ENCODE measurements at places on chromosomes 1 and 21.
A peak's percentile ranks its signal among the peaks of the same experiment; 100 is the strongest.

DNA sequence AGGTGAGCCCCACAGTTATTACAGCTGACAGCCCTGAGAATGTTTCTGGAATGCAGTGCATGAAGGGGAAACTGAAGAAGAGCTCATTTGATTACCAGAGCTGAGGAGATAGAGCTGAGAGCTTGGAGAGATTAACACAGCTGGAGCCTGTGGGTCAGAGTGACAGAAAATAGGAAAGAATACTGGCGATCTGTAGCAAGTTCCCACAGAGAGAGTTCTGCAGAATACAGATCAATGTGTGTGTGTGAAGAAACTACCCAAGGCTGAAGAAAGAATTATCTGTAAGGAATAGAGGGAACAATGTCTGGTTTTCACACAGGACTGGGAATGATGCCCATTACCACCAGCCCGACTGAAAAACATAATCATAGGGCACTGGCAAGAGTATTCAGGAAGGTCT, 103.6 kb upstream of the SNX7 start:
- DNase-seq = no peak

- DNase-seq = no peak
Measured at GRCh38 chr1:163137556-163138265, 65.0 kb downstream of the RGS5 start.

- DNase-seq = no peak
Measured at GRCh38 chr1:73953586-73953985, 244.4 kb downstream of the LRRIQ3 start.

GRCh38 chr1:20237646-20238045, 51.3 kb upstream of the PLA2G2C start:
- DNase-seq = no peak

DNA sequence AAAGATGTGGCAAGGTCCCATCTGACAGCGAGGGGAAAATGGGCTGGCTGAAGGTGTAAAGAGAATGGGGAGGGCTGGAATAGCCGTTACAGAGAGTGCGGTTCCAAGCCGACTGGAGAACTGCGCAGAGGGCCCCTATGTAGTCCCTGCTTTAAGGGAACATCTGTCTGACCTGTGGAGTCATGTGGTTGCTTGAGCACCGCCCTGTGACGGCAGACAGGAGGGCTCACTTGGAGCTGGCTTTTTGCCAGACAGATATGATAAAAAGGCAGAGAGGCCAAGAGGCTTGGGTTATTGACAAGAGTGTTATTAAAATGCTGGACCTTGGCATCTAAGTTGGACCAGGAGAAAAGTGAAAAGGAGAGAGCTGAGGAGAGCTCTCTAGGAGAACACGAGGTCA, 5.9 kb upstream of the PTPRF start:
- DNase-seq = no peak

DNA sequence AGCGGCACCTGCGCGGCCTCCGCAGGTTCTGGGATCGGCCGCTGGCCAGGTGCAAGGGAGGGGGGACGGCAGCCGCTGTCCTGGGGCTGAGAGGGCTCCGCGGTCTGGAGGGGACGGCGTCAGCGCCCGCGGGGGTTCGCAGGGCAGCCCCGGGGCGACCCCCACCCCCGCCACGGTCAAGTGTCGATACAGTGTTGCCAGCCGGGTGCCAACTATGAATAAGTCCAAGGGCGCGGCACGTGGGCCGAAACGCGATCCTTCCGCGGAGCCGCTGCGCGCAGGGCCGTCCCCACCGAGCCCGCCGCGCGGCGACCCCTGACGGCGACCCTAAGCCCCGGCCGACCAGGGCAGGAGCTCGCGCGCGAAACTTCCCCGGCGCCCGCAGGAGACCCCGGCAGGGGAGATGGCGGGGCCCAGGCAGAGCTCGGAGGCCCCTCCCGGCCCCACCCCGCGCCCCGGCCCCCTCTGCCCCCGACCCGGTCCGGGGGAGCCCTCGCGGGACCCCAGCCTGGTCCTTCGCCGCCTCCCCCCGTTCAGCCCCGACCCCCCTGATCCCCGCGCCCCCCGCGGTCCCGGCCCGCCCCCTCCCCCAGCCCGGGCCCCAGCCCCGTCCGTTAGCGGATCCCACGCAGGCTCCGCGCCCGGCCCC, 586 bp upstream of the AGPAT3 start:
- no peak for DNase-seq

- DNase-seq = no peak
Measured at GRCh38 chr1:183490932-183491331, 18.6 kb downstream of the SMG7 start.

- DNase-seq = no peak
Measured at GRCh38 chr1:191886977-191887376, 271.3 kb upstream of the RGS18 start.

DNA sequence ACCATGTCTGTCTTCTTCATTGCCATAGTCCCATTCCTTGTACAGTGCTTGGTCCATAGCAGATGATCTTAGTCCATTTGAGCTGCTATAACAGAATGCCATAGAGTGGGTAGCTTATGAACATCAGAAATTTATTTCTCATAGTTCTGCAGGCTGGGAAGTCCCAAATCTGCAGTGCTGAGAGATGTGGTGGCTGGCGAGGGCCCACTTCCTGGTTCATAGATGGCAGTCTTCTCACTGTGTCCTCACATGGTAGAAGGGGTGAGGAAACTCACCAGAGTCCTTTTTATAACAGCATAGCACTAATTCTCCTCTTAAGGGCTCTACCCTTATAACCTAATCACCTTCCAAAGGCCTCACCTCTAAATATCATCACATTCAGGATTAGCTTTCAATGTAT, 23.1 kb upstream of the RAP1A start:
- DNase-seq = no peak

DNA sequence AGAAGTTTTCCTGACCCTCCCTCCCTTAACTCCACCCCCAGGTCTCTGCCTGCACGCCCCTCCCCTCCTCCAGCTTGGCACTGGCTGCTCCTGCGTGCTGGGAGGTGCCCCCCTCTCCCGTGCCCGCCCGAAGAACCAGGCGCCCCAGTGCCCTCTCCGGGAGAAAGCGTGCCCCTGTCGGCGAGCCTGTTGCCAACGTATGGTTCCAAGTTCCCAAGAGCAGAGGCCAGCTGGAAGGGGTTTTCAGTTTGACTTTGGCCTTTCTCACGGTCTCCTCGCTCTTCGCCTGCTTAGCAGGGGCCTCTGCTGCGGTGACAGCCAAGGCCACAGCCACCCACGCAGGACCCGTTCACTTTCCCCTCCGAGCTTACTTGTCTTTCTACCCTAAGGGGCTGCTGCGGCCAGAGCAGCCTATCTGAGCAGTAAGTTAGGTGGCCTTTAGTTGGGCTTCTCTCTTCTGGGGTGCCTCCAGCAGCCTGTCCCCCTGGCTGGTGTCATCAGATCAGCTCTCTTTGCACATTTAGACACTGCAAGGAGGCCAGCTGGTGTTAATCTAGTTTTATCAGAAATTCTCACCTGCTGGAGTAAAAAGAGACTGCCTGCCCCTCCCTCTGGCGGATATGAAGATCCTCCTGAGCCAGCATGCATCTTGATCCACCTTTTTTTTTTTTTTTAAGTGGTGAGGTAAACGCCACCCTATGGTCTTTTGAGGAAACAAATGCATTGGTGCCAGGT, 1.5 kb downstream of the STUM start:
- peak; percentile 30 for DNase-seq

- no peak for DNase-seq
Measured at GRCh38 chr21:37551331-37551992, 184.9 kb downstream of the DYRK1A start.

- DNase-seq = no peak
Measured at GRCh38 chr1:113849072-113849471, 22.4 kb downstream of the PTPN22 start.

DNA sequence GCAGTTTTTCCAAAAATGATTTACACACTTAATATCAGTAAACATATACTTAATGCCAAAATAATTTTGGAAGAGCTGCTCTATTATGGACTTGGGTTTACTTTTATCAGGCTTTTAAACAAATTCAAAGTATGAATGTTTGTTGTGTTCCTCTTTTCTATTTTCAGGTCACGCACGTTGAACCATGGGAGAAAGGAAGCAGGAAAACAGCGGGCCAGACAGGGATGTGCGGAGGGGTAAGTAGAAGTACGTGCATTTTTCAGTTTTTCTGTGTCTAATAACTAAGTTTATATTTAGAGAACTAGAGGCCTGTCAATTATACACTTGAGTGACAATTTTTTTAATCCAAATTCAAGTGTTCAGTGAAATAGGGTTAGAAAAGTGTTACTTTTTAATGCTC, 3.4 kb downstream of the PRPF38B start:
- DNase-seq = peak; percentile 54

DNA sequence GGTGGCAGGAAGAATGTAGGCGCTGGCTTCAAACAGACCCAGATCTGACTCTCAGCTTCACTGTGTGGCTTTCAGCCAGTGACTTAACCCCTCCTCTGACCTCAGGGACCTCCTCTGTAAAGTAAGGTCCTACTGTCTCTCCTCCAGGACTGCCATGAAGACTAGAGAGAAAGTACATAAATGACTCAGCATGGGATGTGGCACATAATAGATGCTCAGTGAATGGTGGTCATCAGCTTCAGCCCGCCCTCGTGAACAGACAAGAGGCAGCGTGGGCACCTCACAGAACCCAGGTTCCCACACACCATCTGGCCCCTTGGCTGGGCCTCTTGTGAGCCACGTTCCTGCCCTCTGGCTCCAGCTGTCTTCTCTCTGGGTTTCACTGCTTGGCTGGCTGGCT, 126.0 kb downstream of the SYF2 start:
- DNase-seq = no peak

- DNase-seq = no peak
Measured at GRCh38 chr1:224730540-224730939, 114.4 kb downstream of the CNIH3 start.

DNA sequence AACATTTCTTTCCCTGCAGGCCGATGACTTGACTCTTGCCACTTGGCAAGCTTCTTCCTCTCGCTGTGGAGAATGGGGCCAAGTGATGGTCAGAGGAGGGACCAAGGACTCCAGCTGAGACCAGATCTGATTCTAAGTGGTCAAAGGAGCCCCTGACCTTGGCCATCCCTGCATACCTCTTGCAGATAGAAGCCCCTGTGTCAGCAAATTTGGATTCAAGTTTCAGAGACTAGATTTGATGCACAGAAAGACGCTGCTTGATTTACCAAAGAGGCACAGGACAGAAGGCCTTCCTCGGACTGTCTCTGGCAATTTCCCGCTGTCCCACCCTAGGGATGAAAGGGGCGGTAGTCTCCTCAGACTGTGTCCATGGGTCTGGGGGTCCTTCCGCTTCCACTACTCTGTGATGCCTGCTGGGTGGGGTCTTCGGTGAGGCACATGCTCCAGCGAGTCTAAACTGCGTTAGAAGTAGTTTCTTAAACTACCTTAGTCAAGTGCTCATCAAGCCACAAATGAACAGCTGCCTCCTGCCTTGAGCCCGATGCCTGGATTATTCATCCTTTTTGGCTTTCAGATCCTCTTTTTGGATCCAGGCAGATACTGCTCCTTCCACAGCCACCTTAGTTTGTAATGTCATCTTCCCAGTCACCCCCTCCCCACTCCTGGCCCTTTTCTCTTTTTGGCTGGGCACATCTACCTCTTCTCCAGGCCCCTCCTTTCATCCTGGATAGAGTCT, 31.8 kb upstream of the RBM15 start:
- no peak for DNase-seq

GRCh38 chr1:25549273-25550154, 6.1 kb downstream of the LDLRAP1 start:
- DNase-seq = peak; percentile 89

DNA sequence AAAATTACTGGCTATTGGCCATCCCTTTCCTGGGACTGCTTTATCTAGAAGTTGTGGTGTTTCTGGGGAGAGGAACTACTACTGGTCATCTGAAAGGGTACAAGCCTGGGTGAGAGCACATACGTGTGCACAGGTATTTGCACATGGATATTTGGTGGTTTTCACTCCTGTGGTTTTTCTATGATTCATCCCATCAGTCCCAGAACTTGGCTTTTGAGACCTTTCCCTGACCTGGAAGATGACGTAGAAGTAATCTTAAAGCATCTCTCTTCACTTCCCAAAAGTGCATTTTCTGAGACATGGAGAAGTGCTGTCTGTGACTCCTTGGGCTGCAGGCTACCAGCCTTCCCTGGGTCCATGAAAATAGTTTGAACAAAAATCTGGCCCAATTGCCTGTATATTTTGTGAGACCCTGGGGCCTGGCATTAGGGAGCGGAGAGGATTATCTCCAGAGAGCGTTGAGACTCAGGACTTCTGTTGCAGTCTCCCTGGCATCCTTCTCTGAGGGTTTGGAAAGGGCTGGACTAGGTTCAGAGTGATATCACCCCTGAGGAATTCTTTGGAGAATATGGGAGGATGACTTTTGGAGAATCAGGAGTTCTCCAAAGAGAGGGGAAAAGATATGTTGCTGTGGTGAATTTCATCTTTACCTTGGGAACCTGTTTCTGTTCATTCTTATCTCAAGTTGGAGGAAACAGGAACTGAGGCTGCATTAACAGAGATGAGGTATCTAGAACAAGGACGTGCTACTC, 130.8 kb downstream of the NOS1AP start:
- DNase-seq = no peak

DNA sequence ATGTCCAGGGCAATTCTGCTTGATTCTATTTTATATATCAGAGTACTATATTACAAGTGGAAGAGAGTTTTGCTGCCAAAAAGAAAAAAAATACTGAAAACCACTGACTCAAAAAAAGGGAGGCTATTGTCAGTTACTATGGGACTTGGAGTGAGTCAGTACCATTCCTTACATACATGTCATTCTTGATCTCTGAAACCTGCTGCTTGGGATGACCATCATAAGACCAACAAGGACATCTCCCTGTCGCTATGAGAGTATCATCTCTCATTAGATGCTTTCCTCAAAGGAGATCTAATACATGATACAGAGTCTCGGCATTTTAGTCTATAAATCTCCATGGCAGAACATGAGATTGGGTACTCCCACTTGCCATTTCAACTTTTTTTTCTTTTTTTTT, 11.8 kb upstream of the INPP5B start:
- DNase-seq = no peak

GRCh38 chr1:71548398-71548890, 467.6 kb upstream of the ZRANB2 start:
- no peak for DNase-seq

DNA sequence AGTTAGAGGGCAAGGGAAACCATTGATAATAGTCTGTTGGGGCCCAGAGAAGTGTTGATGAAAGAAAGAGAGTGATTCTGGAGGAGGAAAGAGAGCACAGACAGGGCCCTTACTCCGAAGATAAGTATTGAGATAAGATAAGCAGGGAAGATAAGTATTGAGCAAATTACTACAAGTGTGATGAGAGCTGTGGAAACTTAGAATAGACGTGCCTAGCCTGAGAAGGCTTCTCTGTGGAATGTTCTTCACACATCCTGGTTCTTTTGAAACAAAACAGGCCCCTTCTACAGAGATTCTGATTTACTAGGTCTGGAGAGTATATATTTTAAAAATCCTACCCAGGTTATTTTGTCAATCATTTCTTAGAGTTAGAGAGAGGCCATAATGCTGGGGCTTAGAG, 26.4 kb downstream of the FNBP1L start:
- DNase-seq = no peak

Measured in Kasumi-1 (cell line).